Activated naive CD8-positive, alpha-beta T cell treated with anti-CD3 and anti-CD28 coated beads, Interleukin-2, amount 50 U/mL, for 24 hours (primary cell): ENCODE measurements at places on chromosomes 5 and 9.

- no peaks in the 10 kb centered on the region for H3K27me3 ChIP-seq
- no peak overlapping the region for H3K4me3 ChIP-seq
- H3K27ac ChIP-seq: no peak overlapping the region
- H3K4me1 ChIP-seq: no peaks in the 10 kb centered on the region
- DNase-seq: no peak
Observed at GRCh38 chr9:7033076-7034045, 275.6 kb downstream of the KDM4C start.

DNA sequence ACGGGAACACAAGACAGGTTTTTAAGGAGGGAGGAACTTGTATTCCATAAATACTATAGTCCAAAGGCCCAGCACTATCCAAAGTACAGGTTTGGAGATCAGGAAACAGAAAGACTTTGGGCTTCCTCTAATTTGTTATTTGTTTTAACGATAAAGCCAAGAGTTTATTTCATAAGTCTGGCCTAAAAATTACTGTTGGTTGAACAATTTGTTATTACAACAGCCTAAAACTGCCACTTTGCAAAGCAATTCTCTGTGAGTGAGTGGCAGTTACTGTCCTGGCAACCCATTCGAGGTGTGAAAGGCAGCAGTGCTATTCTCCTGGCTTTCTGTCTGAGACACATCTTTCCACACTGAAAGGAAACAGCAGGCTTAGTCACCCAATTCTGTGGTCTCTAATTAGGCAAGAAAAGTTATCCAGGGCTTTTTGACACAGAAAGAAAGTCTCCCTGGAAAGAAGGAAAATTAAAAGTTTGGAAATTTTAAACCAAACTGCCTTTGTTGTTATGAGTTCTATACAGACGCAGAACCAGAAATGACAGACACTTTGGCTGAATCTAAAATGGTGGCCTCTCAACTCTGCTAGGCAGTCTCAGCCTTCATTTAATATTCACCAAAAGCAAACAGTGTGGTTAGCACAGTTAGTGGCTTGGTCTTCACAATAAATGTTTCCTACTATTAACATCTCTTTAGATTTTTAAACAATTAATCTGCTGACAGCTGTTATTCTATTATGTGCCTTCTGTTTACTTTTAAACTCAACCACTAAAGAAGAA is 33.9 kb downstream of the PSMB7 start:
- H3K36me3 ChIP-seq: peaks cover 49% of the 10 kb centered on the region
- peak overlapping the region; percentile 54 for H3K27ac ChIP-seq
- no peak overlapping the region for H3K4me3 ChIP-seq
- peaks cover 31% of the 10 kb centered on the region for H3K4me1 ChIP-seq
- DNase-seq: peak; percentile 14

GRCh38 chr9:137793196-137793841 is 84.3 kb upstream of the CACNA1B start:
- no peak for DNase-seq
- H3K27ac ChIP-seq: no peak overlapping the region
- H3K36me3 ChIP-seq: peaks cover 40% of the 10 kb centered on the region
- no peaks in the 10 kb centered on the region for H3K4me1 ChIP-seq

GRCh38 chr5:36585701-36586100 is 20.7 kb upstream of the SLC1A3 start:
- peaks cover 10% of the 10 kb centered on the region for H3K27me3 ChIP-seq
- H3K4me1 ChIP-seq: no peaks in the 10 kb centered on the region
- no peaks in the 10 kb centered on the region for H3K36me3 ChIP-seq
- no peak overlapping the region for H3K27ac ChIP-seq

DNA sequence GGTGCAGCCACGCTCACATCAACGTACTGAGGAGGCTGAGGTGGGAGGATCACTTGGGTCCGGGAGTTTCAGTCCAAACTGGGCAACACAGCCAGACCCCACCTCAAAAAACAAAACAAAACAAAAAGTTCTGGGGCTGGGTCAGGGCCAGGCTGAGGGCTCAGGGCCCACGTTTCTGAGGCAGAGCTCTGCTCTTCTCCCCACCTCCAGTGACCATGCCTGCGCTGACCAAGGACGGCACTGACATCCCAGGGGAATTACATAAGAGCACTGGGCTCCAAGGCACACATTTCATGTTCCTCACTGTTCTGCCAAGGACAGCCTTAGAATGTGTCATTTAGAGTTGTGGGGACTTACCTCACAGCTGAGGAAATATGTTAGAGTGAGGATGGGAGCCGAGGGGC is 40.4 kb upstream of the TESK1 start:
- peaks cover 17% of the 10 kb centered on the region for H3K4me1 ChIP-seq
- H3K27ac ChIP-seq: no peak overlapping the region

DNA sequence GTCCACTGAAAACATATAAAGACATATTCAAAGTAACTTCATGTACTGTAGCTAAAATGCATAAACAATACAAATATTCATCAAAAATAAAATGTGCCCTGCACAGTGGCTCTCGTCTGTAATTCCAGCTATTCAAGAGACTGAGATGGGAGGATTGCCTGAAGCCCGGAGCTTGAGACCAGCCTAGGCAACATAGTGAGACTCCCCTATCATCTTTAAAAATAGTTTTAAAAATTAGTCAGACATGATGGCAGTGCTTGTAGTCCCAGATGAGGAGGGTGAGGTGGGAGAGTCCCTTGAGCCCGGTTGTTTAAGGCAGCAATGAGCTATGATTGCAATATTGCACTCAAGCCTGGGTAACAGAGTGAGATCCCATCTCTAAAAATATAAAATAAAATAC is 534.1 kb downstream of the ANXA1 start:
- H3K36me3 ChIP-seq: no peaks in the 10 kb centered on the region
- no peak overlapping the region for H3K27ac ChIP-seq
- H3K4me3 ChIP-seq: no peak overlapping the region
- no peaks in the 10 kb centered on the region for H3K27me3 ChIP-seq
- no peak for DNase-seq

GRCh38 chr9:19184144-19184917 is 46.2 kb upstream of the DENND4C start:
- peak overlapping the region; percentile 78 for H3K27ac ChIP-seq
- peaks cover 39% of the 10 kb centered on the region for H3K4me1 ChIP-seq
- DNase-seq: peak; percentile 74
- H3K36me3 ChIP-seq: no peaks in the 10 kb centered on the region
- H3K4me3 ChIP-seq: peak overlapping the region; percentile 70

DNA sequence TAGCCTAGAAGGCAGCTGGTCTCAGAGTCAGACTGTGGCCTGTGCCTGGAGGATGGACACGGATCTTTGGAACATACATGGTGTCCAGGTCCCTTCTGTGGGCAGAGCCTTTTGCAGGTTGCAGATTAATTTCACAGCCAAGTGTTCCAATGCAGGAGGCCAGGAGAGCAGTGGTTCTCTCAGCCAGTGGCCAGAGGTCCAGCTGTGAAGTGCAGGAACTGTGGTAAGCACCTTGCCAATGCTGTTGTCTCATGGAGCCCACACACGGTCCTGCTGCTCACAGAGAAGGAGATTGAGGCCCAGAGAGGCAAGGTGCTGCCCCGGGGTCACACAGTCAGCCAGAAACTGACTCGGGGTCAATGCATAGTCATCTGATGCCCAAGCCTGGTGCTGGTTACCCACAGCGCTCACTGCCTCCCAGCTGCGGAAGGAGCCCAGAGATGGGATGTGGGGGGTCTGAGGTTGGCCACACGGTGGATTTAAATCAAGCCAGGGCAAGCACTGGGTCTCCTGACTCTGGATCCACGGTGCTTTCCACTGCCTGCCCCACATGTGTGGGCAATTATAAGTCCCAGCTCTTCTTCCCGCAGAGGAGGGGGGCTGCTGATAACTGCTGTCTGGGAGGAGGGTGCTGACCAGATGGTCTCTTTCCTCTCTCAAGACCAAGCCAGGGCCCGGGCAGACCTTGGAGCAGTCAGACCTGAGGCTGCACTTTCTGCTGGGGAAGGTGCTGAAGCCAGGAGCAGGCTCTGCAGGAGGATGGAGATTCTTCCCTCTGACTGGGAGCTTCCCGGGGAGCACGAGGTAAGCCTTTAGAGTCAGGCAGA is 2.8 kb downstream of the PDGFRB start:
- peaks cover 7% of the 10 kb centered on the region for H3K27me3 ChIP-seq
- DNase-seq: no peak
- H3K4me1 ChIP-seq: peaks cover 8% of the 10 kb centered on the region

DNA sequence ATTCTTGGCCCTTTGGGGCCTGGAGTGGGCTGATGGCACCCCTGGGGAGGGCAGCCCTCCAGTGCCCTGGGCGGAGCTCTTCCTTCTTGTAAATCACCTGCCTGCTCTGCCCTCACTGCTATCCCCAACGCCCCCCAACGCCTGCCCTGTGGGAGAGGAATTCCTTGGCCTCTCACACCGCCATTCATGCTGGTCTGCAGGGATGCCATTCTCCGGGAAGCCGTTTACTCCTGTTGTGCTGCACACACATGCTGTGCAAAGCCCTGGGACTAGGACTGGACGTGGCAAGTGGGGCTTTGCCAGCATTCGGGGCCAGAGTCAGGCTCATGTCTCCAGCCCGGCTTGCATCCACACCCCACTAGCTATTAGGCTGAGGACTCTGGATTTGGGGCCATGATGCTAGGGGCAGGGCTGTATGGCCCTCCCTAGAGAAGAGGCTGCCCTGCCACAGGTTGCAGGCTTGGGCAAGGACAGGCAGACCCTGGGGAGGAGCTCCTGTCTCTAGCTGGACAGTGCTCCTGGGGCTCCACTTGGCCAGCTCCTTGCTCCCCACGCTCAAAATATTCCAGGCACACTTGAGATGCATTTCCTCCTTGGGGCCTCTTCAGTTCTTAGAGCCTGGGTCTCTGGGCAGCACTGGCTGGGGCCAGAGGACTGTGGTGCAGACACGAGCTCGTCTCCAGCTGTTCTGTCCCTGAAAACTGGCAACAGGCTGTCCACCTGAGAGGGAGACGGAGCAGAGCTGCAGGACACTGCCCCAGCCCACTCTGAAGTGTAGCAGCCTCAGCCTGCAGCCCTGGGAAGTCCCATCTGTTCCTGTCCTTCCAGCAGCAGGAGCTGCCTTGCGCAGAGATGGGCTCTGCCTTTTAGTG is 226.9 kb downstream of the CACNA1B start:
- no peak overlapping the region for H3K27ac ChIP-seq
- no peak for DNase-seq
- no peaks in the 10 kb centered on the region for H3K4me1 ChIP-seq

DNA sequence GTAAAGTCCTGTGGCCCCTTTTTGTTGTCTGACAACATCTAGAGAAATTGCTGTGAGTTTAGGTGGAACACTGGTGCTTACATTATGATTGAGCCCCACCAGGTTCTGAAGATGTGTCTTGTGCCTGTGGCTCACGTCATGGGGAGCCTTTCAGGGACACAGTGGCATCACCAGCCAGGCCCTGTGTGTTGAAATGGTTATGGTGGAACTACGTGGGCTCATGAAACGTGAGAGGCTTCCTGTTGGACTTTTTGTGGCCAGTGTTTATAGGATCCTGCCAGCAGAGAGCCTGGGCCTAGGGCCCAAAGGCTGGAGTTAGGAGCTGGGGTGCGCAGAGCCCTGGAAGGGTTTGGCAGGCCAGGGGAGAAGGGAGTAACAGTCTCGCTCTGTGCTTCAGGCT is 46.8 kb downstream of the TENT4A start:
- H3K36me3 ChIP-seq: peaks cover 21% of the 10 kb centered on the region
- H3K27ac ChIP-seq: no peak overlapping the region
- DNase-seq: no peak
- no peaks in the 10 kb centered on the region for H3K4me1 ChIP-seq
- H3K4me3 ChIP-seq: no peak overlapping the region

DNA sequence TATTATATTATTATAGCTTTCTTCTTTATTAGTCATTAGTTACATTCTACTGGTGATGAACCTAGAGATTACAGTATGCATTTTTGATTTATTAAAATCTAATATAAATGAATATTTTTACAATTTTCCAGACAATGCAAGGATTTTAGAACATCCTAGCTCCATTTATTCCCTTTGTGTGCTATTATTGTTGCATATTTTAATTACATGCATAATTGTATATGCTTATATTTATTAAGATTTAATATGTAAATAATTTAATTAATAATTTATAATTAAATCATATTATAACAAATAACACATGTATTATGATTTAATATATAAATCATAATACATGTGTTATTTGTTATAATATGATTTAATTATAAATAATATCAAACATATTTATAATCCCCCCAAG is 23.4 kb upstream of the MACROH2A1 start:
- peaks cover 2% of the 10 kb centered on the region for H3K4me1 ChIP-seq
- no peak overlapping the region for H3K4me3 ChIP-seq
- peaks cover 28% of the 10 kb centered on the region for H3K27me3 ChIP-seq

DNA sequence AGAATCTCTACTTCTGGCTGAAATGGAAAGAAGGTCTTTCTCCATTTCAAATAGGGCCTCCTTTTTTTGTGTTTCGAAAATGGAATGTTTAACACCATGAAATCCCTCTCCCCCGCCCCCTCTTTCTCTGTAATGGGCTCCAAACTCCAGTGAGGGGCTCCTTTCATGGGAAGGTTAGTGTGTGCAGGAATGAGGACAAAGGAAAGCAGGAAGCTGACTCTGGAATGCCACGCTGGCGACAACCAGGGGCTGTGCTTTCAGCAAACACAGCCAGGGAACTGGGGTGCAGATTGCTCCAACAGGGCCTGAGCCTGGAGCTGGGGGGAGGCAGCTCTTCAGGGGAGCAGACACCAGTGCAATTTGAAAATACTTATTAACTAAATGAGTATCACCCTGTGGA is 82.8 kb downstream of the CRB2 start:
- H3K36me3 ChIP-seq: peaks cover 9% of the 10 kb centered on the region
- H3K4me3 ChIP-seq: no peak overlapping the region
- H3K27me3 ChIP-seq: no peaks in the 10 kb centered on the region
- no peaks in the 10 kb centered on the region for H3K4me1 ChIP-seq

DNA sequence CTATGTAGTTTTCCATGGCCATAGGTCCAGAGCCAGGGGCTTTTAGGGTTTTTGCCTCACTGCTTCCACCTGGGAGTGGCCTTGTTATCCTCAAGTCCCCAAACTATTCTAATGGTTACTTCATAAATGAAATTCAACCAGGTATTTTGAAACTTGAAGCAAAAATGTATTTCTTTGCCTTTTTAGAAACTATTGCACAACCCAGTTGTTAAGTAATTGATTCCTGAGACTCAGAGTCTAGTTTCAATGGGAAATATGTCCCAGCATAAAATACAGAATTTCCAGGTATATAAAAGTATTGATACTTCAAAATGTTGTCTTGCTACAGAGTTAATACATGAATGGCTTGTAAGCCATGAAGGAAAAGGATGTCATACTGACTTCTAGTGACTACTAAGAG is 456.2 kb upstream of the DAB2 start:
- peaks cover 8% of the 10 kb centered on the region for H3K27me3 ChIP-seq
- no peaks in the 10 kb centered on the region for H3K36me3 ChIP-seq
- DNase-seq: no peak
- no peak overlapping the region for H3K27ac ChIP-seq
- H3K4me1 ChIP-seq: no peaks in the 10 kb centered on the region
- H3K4me3 ChIP-seq: no peak overlapping the region

DNA sequence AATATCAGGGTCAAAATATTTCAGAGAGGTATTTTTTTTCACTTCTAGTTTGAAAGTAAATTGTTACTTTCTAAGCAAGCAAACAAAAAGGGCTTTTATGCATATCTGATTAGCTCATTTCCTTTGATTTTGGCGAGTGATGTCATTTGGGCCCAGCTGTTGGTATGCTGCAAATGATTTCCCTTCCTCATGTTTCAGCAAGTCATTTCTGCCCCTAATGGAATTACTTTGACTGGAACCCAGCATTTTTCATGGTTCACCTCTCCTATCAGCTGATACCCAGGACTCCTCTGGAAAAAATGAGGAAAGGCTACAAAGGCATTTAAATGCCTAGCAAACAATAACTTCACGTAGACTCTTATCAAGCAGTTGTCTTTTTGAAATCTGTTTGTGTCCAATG is 500.6 kb downstream of the EBF1 start:
- no peaks in the 10 kb centered on the region for H3K27me3 ChIP-seq
- H3K4me3 ChIP-seq: no peak overlapping the region
- H3K27ac ChIP-seq: no peak overlapping the region
- no peaks in the 10 kb centered on the region for H3K36me3 ChIP-seq
- H3K4me1 ChIP-seq: no peaks in the 10 kb centered on the region
- DNase-seq: no peak
